Stimulated activated CD4-positive, alpha-beta T cell treated with anti-CD3 and anti-CD28 coated beads, Interleukin-15, amount 100 ng/mL, for 48 hours (primary cell): ENCODE measurements at places on chromosomes 3 and 15.

DNA sequence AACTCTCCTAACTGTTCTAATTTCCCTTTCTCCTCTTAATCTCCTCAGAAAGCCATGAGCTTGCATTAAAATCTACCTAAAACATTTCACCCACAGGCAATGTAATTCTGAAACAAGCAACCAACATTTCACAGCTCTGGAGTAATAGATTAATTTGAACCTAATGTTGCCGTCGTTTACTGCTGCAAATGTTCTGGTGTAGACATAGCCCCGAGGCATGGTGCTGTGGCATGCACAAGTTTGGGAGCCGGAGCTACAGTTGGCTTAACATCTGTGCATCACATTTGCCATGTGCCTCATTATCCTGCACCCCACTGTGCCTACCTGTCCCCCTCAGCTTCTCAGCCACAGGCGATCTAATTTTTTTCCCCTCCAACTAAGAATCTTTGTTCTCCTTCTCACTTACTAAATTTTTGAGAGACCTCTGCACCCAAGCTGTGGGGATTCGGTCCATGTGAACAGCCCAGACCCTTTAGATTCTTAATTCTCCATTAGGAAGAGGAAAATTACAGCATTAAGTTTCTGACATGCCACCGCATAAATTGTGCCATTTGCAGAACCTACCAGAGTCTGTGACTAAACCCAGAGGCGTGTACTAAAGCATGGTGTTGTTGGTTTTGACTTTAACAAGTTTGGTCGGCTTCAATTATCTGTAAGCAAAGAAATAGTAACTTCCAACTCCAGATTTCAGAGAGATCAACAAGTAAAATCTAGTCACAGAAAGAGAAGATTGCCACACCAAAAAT lies 419.2 kb downstream of the MECOM start:
- no peak for DNase-seq

DNA sequence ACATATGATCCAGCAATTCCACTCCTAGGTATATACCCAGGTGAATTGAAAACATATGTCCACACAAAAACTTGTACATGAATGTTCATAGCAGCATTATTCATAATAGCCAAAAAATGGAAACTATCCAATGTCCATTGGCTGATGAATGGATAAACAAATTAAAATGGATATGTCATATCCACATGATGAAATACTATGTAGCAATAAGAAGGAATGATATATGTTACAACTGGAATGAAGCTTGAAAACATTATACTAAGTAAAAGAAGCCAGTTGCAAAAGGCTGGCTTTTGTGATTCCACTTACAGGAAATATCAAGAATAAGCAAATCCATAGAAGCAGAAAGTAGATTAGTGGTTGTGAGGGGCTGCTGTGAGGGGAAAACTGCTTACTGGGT lies 33.7 kb downstream of the BNC1 start:
- DNase-seq, result no peak

DNA sequence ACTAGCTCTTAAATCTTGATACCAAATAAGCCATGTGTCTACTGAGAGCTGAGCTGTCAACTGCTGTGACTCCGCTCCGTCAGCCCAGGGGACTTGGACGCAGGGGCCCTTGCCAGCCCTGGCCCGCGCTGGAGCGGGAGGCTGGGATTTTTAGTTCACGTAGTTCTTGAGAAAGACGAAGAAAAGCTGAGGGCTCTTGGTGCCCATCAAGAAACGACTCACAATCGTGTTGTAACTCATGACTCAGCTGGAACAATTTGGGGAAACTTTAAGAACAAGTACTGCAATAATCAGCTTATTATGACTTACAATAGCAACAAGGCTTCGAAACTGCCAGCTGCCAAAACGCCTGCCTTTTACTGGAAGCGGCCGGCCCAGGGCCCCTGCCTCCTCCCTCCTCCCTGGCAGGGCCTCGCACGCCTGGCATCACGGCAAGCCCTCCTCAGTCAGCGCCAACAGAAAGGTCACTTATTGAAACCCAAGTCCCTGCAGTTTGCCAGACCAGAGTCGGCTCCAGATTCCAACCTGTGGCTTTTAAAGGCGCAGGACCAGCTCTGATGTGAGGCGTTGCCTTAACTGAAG lies 60.3 kb downstream of the RGMA start:
- DNase-seq, result no peak

- no peak for DNase-seq
Observed at GRCh38 chr3:133924041-133924440, 28.4 kb upstream of the RAB6B start.

GRCh38 chr15:77421370-77421700 lies 647 bp downstream of the HMG20A start:
- DNase-seq, result no peak

DNA sequence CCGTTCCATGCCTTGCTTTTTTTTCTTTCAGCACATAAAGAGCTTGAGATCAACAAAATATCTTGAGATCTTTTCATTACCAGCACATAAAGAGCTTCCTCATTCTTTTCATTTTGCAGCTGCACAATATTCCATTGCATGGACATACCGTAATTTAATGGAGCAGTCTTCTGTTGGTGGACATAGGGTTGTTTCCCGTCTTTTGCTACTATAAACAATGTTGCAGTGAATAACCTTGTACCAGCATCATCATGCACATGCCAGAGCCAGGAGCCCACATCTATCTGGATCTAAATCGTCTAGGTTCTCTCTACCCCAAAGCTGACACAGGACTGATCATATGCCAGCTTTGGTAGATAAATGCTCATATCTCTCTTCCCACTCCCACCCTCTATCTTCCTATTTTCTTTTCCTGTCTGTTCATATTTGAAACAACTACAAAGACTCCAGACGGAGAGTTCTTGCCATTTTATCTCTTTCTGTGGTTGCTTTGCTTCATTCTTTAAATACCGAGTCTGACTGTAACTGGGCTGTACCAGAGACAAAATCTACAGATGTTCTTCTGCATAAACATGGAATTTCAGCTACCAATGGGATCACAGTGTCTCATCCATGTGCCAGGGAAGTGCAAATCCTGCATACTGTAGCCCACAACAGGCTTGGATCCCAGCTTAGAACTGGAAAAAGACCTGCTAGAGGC lies 47.1 kb upstream of the AKAP13 start:
- DNase-seq, result no peak

DNA sequence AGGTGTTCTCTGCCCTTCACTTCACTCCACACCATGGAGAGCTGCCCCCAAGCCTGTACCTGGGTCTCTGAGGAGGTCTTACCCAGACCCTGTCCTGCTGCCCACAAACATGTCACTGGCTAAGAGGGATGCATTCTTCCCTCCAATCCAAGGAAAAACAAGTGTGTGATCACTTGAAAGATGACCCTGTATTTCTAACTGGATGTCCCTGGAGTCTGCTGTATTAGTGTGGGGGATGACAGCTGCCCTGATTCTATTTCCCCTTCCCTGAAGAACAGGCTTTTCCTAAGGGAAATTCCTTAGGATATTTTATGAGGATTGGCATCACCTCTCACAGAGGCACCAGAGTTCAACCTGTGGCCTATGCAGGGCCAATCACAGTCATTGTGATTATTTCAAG lies 55.0 kb upstream of the GATA2 start:
- no peak for DNase-seq

DNA sequence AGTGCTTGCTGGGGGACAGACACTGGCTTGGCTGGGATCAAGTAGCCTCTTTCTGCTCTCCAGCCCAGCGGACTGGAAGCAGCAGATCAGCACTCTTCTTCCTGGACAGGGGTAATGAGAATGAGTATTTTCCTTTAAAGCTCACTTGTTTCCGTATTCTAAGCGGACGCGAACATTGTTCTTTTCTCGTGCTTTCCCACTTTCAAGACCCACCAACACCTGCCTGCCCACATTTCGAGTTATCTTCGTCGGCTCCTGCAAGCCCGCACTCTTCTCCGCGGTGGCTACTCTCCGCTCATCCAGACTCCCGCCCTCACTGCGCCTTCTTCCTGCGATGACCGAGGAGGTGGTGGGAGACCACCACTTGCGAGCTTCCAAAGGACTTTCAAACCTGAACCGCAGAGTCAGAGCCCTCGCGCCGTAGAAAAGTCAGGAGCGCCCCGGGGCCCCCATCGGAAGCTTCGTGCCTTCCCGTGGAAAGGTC lies 1.6 kb upstream of the PPM1L start:
- DNase-seq, result no peak

DNA sequence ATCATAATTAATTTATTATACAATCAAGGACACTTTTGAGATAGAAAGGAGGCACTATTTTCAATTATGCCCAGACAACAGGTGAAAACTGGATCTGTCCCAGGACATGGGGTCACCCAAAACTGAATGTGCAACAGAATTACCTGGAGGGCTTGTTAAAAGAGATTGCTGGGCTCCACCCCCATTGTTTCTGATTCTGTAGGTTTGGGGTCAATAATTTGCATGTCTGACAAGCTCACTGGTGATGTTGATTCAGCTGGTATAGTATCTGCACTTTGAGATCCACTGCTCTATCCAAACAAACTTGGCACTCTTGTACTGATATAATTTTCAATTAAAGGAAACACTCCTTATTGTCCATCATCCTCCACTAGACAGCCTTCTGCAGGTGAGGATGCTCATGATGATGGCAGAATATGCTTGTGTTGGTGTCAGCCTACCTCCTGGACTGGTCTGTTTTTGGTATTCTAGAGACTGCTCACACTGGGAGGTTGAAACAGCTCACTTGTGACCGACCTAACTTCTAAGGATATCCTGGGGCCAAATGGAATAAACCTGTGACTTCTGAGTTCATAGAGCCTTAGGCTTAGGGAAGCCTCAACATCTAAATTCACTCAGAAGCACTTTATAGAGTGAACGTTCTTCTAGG lies 2.2 kb downstream of the P2RY14 start:
- DNase-seq, result no peak

DNA sequence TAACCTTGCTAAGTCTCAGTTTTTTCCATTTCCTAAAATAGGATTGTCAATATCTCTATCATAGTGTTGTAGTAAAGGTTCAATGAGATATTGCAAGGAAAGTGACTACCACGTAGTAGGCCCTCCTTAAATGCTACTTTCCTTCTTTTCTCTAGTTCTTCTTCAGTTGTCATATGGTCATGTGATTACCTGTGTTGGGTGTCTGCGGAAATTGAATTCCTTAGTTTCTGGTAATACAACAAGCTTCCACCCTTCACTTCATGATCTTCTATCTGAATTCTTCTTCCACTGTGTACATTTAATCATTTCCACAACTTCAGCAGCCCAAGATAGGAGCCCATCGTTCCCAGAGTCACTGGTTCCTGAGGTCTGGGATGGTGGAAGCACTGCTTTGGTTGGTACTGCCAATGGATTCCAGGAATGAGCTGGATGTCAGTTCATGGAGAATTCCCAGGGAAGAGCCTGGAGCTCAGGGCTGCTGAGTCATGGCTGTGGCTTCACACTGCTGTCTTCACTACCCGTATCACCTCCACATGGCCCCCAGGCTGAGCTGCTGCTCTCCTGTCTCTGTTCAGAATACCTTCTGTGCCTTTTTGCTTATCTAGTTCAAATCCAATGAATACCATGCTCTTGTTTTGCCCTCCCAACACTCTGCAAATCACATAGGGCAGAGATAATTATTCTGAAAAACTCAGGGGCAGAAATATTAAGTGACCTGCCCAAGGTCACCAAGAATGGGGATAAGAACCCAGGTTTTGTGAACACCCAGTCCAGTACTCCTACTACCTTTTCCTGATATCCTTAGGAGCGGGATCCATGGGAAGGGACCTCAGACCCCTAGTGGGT lies 98.6 kb downstream of the RPL39L start:
- DNase-seq, result no peak

DNA sequence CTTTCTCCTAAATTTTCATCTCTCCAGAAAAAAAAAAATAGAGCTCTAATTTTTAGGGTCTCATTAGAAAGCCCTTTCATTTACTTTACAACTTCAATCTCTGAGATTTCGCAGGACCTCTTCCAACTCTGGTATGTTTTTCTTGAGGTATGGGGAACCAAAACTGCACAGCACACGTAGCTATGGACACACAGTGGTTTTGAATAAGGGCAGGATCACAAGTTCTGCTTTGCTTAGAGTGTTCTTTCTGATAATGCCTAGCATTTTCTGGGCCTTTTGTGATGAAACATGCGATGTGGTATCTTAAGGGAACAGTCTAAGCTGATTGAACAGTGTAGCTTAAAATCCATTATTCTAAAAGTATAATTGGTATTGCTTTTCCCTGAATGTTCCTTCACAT lies 25.3 kb downstream of the ZNF592 start:
- no peak for DNase-seq

- DNase-seq, result no peak
Observed at GRCh38 chr15:99842071-99842470, 108.8 kb upstream of the LYSMD4 start.

DNA sequence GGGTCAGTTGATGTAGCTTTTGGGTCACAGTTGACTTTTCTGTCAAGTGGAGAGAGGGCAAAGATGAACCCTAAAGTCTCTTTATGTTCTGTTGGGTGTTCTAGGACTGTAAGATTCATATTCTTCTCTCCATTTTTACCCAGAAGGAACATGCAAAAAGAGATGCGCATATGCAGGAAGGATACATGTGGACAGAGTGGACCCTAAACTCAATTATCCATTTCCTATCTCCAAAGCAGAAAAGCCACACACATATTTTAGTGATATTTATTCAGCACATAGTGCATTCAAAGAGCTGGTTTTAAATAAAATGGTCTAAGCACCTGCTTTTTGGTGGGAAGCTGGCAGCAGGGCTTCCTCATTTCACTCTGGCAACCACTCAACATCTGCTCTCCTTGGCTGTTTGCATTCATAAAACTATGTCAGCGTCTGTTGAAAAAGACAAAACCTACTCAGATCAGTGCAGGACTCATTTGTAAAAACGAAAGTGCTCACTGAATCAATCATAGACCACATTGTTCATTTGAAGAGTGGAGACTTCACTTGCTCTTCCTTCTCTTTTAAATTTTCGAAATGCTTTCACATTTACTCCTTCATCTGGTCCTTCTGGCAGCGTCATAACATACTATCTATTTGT lies 96.6 kb downstream of the SEMA6D start:
- DNase-seq, result no peak

- DNase-seq, result no peak
Observed at GRCh38 chr3:133910422-133910821, 14.7 kb upstream of the RAB6B start.

DNA sequence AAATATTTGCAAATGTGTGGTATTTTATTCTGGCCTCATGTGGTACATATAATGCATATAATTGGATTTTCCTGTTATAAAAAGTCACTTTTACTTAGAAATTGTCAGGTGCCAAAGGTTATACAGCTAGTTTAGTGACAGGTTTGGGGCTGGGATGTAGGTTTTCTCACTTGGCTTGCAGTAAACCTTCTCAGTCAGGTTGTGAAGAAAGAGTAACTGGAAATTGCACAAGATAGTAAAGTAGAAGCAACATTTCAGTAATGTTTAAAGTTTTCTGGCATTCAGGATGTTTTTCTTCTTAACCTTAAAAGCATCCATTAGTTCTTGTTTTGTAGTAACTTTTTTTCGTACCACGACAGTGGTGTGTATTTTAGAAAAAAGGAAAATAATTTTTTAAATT lies 53.9 kb downstream of the MEF2A start:
- DNase-seq, result no peak
